Activated T-cell treated with anti-CD3 and anti-CD28 coated beads for 24 hours (primary cell): ENCODE measurements at places on chromosomes 2 and 18.

- no peak for DNase-seq
These were observed 459.8 kb upstream of the SLC14A2 start for GRCh38 chr18:45155526-45155925.

DNA sequence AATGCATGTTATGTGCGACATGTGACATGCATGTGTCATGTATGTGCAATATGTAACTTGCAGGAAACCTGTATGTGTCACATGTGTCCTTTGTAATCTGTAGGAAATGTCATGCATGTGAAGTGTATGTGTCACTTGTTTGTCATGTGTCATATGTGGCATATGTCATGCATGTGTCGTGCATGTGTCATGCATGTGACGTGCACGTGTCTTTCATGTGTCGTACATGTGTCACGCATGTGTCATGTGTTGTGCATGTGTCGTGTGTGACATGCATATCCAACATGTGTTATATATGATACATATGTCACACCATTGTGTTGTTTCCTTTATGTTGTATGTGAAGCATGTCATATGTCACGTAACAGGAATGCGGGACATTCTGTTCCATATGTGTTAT lies 2153.2 kb upstream of the PIK3C3 start:
- DNase-seq, result no peak

DNA sequence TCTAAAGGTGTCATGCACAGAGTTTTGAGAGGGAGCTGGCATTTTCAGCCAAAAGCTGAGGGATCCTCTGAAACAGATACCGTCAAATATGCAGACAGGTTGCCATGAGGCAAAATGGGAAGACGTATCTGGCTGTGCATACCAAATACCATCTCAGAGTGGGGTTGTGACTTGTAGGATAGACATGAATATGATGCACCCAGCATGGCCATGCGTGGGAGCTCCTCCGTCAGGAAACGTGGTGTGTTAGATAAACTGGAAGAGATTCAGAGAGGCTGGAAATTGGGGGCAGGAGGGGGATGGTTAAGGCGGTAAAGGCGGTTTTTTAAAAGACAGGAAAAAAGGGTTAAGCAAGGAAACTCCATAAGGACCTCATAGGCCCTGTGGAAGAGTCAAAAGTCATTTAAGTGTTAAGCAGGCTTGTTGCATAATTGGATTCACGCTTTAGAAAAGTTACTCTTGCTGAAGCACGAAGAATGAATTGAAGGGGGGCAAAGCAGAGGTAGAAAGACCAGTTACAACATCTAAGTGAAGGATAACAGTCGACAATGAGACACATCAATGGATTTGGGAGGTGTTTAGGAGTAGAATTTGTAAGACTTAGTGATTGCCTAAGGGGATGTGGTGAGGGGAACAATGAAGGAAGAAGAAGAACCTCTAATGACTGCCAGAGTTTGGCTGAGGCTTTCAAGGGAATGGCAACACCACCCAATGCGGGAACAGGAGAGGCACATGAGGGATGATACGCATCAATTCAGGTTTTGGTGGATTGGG lies 139.6 kb upstream of the CTAGE1 start:
- no peak for DNase-seq

DNA sequence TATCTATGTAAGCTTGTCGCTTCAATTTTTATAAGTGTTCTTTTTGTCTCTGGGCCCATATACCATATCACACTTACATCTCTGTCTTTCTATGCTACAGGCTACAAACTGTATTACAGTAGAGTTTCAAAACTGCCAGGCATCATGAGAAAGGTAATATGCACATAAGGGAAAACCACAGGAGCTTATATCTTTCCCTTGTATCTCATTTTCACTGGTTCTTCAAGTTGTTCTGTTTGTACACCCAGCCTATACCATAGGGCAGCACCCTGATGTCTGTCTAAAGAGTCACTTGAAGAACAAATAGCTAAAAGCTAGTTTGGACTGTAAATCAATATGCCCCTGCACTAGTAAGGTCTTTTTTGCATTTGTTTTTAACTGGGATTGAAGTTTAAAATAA lies 366.7 kb downstream of the FIGN start:
- DNase-seq, result no peak

GRCh38 chr2:65370387-65371073 lies 61.9 kb downstream of the SPRED2 start:
- DNase-seq, result no peak

DNA sequence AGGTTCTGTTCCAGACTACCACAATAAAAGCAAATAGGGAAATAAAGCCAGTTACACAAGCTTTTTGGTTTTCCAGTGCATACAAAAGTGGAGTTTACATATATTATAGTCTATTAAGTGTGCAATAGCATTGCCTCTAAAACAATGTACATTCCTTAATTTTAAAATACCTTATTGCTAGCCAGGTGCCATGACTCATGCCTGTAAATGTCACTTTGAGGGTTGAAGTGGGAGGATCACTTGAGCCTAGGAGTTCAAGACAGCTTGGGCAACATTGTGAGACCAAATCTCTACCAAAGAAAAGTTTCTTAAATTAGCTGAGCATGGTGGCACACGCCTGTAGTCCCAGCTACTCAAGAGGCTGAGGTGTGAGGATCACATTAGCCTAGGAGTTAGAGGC lies 52.9 kb upstream of the IMP4 start:
- DNase-seq, result no peak

DNA sequence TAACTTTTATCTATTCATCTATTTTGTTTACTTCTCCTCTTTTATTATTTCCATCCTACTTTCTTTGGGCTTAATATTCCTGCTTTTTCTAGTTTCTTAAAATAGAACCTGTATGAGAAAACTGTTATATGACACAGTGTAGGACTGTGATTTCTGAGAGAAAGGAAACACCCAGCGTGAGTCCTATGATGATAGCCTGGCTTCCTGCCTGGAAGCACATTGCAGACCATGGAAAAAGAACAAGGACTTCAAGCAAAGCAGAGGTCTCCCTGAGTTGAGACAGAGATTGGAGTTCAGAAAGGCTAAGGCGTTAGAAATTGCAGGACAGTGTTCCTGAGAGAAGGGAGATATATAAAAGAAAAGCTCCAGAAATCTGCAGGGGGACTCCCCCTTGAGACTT lies 7.8 kb downstream of the RBM44 start:
- DNase-seq, result no peak

GRCh38 chr2:43605079-43605655 lies 9.3 kb upstream of the THADA start:
- no peak for DNase-seq

GRCh38 chr2:222813177-222813843 lies 47.5 kb upstream of the ACSL3 start:
- no peak for DNase-seq

DNA sequence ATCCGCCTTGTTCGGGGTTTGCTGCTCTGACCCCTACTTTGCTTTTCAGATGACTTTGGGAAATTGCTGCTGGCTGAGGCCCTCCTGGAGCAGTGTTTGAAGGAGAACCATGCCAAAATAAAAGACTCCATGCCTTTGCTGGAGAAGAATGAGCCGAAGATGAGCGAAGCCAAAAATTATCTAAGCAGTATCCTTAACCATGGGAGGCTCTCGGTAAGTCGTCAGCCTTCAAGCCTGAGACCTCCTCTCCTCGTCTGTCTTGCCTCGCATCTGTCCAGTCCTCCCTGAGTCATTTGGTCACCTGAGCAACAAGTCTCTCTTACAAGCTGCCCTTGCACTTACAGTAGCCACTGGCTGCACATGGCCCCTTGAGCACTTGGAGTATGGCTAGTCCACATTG lies 34.7 kb upstream of the MCFD2 start:
- no peak for DNase-seq

DNA sequence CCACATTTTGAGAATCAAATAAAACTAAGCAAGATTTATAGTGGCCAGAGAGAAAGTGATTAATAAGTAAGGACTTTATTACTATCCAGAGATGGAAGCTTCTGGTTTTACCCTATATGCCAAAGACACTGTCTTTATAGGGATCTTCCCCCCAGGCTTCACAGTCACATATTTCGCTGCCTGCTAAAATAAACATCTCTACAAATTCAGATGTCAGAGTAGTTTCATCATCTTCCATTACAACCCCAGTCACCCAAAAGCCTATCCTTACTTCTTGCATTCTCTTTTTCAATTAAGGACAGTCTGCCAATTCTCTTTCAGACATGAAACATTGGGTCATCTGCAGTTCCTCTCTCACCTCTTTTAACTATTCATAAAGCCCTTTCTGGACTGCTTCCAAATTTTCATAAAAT lies 28.3 kb downstream of the CREB1 start:
- no peak for DNase-seq

- DNase-seq, result no peak
These were observed 121.8 kb upstream of the SMAD7 start for GRCh38 chr18:49072524-49072934.

GRCh38 chr2:98730707-98731040 lies 258 bp downstream of the MGAT4A start:
- no peak for DNase-seq

DNA sequence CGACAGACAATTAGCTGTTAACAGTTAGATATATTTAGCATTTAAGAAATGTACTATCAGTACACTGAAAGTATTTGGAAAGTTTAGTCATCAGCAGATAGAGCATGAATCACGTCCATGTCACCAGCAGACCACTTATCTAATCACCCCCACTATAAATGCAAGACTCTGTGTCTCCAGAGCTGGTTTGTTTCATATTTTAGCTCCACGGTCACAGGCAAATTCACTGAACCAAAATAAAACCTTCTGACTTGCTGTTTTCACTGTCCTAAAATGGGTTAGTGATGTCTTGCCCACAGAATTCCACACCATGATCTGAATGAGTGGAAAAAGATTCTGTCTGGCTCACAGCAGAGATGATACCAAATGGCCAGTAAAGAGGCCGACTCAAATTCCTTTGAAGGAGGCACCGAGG lies 64.9 kb downstream of the CDH2 start:
- DNase-seq, result no peak

DNA sequence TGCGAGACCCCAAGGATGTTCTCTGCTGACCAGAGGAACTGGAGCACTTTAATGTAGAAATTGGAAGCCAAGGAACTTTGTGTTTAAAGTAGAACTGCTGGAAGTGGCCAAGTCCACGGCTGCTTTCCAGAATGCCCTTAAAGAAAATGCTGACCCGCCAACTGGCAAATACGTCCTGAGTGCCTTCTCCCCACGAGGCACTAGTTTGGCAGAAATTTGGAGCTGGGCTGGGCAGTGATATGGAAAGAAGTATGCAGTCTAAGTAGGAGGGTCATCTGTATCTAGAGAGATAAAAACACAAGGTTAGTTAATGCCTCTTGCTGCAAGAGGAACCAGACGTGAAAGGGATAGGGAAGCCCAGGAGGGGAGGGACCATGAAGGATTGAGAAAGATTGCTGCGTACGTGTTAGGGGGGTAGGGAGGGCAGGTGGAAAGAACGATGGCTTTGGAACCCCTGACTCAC lies 59.3 kb upstream of the RFX8 start:
- DNase-seq, result no peak

GRCh38 chr2:10350761-10351160 lies 48.1 kb downstream of the HPCAL1 start:
- no peak for DNase-seq

DNA sequence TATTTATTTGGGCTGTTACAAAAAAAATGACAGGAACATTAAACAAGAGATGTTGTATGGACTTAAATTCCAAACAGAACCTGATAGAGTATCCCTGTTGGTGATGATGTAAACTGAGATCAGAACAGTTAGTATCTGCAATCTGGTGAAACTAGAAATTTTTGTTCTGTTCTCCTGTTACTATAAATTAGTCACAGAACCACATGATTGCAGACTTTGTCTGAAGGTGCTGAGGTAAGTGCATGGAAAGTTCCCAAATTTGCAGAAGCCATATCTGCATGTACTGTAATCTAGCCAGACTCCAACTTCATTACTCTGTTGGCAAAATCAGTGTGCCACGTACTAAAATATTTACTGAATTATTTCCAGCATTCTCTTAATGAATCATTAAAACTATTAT lies 516.3 kb upstream of the FSIP2 start:
- DNase-seq, result no peak

GRCh38 chr2:10982931-10983701 lies 71.4 kb downstream of the KCNF1 start:
- no peak for DNase-seq

GRCh38 chr2:219408204-219408603 lies 10.0 kb upstream of the DES start:
- no peak for DNase-seq
